KBM-7 (cell line): ENCODE measurements at places on chromosomes 1 and 21.
A peak's percentile ranks its signal among the peaks of the same experiment; 100 is the strongest.

- no peak for DNase-seq
These were observed 24.2 kb downstream of the TRABD2B start for GRCh38 chr1:47972864-47973432.

GRCh38 chr1:220982686-220983085, 103.4 kb downstream of the HLX start:
- DNase-seq: no peak

GRCh38 chr21:42496839-42497202, 797 bp upstream of the RSPH1 start:
- DNase-seq: no peak

DNA sequence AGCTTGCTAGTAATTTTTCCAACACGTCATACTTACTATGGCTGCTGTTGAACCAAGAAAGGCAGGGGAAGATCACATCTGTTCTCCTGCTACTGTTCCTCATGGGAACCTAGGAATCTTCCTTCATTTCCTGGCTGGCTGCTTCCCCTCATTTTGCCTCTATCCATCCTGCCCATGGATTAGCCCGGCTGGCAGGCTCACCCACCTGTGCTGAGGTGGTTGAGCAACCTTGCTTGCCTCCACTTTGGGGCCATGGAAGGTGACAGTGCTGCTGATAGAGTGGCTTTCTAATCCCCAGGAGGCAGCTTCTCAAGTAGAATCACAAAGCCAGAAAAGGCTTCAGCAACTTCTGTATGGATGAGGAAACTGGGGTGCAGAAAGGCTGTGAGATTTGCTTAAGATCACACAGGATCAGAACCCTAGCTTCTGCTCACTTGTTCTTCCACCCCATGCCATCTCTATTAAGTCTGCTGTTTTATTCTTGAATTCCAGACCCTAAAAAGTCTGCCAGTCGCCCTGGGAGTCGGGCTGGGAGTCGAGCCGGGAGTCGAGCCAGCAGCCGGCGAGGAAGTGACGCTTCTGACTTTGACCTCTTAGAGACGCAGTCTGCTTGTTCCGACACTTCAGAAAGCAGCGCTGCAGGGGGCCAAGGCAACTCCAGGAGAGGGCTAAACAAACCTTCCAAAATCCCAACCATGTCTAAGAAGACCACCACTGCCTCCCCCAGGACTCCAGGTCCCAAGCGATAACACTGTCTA, 6.2 kb upstream of the BMP8A start:
- no peak for DNase-seq

GRCh38 chr1:63810936-63811469, 37.2 kb downstream of the ROR1 start:
- no peak for DNase-seq

DNA sequence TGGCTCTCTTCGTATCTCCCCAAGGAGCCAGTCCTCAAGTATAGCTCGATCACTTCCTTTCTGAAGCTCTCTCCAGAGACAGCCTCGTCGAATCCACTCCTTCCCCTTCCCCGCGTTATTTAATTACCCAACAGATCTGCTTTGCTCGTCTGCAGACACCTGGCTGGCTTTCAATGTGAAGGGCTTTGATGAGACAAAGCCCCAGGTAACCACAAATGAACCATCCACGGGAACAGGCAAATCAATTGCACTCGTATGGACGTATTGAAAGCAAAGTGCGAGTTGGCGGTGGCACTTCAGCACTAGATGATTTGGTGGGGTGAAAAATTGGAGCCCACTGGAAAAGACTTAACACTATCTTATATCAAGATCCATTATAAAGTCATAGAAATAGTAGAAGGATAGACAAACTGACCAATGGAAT, 364 bp upstream of the BCAR3 start:
- no peak for DNase-seq

DNA sequence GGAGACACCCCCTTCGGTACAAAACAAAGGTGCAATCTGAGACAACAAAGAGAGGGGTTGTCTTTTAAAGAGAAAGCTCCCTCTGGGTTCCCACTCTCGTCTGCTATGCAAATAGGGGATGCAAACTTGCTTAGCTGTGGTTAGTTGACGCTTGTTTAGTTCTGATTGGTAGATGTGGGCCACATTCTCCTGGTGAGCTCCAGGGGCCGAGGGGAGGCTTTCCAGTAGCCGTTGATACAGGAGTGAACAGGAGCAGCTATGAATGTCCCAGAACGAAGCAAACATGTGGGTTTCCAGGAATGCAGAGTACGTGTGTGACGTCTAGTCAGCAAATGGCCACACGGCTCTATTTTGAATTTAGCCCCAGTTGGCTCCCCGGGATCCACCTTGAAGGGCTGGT, 14.7 kb downstream of the TFF2 start:
- DNase-seq: no peak

DNA sequence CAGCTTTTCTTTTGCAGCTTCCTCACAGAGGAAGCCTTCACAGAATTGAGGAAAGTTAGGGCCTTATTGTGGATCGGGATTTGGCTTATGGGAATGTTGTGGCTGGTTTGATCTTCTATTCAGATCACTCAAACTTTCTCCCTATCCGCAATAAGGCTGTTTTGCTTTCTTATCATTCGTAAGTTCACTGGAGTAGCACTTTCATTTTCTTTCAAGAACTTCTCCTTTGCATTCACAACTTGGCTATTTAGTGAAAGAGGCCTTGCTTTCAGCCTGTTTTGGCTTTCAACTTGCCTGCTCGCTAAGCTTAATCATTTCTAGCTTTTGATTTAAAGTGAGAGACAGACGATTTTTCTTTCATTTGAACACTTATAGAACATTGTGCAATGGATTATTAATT, 181.9 kb upstream of the B3GALT2 start:
- DNase-seq: no peak

DNA sequence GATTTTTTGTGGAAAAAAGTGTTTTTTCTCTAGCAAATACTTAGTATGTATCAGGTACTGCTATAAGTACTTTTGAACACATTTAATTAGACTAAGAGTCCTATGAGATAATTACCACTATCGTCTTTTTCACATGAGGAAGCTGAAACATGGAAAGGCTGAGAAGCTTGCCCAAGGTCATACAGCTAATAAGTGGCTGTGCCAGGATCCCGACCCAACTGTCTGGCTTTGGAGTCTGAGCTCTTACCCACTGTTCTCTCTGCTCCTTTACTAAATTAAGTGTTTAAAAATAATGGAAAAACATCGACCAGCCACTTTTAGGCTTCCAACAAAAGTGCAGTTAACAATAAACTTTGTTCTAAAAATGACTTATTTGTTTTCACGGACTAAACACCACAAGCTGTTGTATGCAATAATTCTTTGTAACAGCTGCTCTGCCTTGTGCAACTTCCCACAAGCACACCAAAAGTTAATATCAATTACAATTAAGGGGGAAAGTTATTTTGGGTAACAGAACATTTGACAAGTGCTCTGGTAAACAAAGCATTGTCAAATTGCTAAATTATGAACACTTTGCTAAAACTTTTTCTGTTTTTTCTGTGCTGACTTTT, 75.7 kb downstream of the CRB1 start:
- DNase-seq: no peak

DNA sequence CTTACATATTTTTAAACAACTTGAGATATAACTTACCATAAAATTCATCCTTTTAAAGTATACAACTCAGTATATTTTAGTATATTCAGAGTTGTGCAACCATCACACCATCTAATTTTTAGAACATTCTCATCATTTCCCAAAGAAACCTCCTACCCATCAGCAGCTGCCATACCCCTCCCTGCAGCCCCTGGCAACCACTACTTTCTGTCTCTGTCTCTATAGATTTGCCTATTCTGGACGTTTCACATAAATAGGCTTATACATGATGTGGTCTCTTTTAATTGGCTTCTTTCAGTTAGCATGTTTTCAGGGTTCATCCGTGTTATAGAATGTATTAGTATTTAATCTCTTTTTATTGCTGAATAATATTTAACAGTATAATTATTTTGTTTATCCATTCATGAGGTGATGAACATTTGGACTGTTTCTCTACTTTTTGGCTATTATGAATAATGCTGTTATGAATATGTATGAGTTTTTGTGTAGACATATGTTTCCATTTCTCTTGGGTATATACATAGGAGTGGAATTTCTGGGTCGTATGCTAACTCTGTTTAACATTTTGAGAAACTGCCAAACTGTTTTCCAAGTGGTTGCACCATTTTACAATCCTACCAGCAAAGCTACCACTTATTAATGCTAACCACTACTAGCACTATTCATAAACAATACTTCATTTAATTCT, 29.5 kb downstream of the WDR26 start:
- no peak for DNase-seq

GRCh38 chr21:40618191-40618973, 228.6 kb downstream of the DSCAM start:
- no peak for DNase-seq

GRCh38 chr1:21338573-21339355, 48.5 kb upstream of the ECE1 start:
- DNase-seq: no peak

GRCh38 chr1:162566870-162567269, 5.3 kb downstream of the UAP1 start:
- DNase-seq: no peak

DNA sequence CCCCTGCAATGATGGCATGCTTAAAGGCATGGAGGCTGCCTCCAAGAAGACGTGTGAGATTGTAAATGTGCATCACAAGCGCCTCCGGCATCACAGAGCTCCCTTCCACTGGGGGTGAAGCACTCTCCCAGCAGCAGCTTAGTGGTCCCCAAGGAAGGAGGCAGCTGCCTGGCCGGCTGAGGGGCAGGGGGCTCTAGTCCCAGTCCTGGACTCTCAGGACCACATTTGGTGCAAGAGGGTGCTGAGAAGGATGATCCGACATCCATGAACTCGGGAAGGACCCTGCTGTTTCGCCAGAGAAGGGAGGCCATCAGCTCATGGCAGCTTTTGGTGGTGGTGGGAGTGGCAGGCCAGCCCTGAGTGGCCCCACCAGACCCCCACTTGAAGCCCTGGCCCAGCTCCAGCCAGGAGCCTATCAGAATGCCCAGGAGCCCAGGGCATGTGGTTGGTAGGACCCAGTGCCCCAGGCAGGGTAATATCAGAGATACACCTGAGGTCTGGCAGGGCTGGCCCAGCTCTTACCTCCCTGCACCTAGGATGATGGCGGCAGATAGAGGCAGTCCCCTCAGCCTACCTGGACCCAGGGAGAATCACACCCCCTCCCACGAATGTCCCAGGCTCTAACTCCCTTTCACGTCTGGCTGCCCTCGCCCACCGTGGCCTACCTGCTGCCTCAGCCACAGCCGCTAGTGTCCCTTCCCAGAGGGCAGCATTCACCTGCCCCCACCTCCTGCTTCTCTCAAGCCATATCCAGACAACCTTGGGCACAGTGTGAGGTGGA, 2.4 kb upstream of the WNT9A start:
- no peak for DNase-seq

DNA sequence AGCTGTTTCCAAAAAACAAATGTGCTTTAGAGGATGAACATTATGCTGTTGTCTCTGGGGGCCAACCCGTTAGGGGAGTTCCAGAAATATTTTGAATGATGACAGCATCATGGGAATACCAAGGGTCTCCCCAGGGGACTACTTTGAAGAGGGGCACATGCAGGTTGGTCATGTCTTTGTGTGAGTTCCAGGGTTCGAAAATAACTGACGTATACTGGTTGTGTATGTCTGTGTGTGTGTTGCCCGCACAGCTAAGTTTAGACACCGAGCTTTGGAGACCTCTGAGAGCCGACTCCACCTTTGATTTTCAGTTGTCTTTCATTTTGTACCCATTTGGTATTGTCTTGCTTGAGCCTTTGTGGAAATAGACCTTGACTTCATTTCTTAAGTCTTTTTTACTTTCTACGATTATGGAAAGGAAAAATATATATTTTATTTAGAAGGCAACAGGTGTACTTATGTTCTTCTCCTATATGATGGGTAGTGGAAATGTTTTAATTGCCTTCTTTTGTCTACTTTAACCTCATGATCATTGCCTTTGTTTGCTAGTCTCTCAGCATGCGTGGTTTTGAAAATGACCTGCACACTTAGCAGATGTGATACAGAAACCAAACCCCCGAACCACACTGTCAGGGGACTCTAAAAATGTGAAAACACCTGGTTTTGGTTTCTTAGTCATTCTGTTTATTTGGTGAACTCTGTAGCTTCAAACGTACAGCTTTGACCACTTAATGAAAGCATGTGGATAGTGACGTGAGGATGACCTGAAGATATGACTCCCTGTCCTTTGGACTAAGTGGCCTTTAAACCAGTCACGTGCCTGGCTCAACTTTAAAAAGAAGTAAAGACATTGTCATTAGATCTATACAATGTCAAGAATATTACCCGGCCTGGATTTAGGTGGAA, 56.5 kb downstream of the GALNT2 start:
- DNase-seq: no peak

GRCh38 chr21:43369124-43369523, 57.8 kb downstream of the SIK1 start:
- no peak for DNase-seq

DNA sequence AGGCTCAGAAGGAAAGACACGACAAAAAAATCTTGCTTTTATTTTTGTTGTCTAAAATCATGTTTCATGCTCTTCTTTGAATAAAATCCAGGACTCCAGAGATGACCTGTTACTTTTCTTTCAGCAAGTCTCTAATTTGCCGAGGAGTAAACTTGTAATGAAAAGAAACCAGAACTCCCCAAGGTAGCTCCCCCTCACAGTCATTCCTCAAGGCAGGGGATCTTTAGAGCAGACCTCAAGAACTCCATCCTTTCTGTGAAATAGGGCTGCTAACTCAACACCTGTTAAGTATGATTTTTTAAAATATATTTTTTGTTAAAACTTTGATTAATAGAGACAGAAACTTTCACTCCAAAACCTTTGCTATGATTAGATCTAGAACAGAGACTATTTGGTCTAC, 82.7 kb upstream of the ABCD3 start:
- DNase-seq: no peak

GRCh38 chr1:35605867-35606182, 32.7 kb downstream of the TFAP2E start:
- DNase-seq: no peak

DNA sequence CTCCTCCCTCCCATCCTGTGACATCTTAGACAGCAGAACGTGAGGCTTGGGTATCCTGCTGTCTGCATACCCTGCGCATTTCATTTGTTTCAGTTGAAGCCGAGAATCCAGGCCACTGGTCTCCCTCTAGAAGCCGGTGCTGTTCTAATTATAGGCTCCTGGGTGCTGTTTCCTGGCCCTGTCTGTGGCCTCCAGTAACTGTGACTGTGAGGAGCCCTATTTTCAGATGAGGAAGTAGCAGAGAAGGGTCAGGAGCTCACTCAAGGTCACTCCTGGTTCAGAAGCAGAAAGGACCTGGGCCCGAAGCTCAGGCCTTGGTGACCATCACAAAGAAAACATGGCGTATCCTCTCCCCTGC, 24.0 kb downstream of the COQ8A start:
- peak; percentile 21 for DNase-seq

GRCh38 chr1:1760345-1760650, 18.0 kb downstream of the NADK start:
- DNase-seq: no peak
